ENCODE measurements at places on chromosomes 1 and 21.

- no peak for DNase-seq
Observed at GRCh38 chr1:150999926-151000325, 6.8 kb downstream of the MINDY1 start.

GRCh38 chr21:34530261-34530660 lies 18.3 kb upstream of the KCNE1 start:
- no peak for DNase-seq

- DNase-seq, result no peak
Observed at GRCh38 chr1:55955016-55955621, 624.2 kb downstream of the PLPP3 start.

GRCh38 chr1:61058483-61059245 lies 23.7 kb upstream of the NFIA start:
- DNase-seq, result no peak

GRCh38 chr1:30984165-30984889 lies 75.8 kb upstream of the SDC3 start:
- no peak for DNase-seq

DNA sequence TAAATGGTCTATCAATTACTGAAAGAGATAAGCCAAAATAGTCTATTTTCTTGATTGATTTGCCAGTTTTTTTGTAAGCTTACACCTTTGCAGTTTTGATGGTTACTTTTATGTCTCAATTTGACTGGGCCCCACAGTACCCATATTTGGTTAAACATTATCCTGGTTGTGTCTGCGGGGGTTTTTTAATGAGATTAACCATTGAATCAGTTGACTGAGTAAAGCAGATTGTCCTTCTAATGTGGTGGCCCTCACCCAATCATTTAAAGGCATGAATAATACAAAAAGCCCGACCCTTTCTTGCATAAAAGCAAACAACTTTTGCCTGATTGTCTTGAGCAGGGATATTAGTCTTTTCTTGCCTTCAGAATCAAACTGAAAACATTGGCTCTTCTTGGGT lies 650.0 kb upstream of the RGS18 start:
- no peak for DNase-seq

- no peak for DNase-seq
Observed at GRCh38 chr1:172356620-172357019, 63.9 kb upstream of the C1orf105 start.

GRCh38 chr1:24418898-24419628 lies 3.5 kb downstream of the NIPAL3 start:
- no peak for DNase-seq

- no peak for DNase-seq
Observed at GRCh38 chr1:199956005-199956404, 71.5 kb upstream of the NR5A2 start.

DNA sequence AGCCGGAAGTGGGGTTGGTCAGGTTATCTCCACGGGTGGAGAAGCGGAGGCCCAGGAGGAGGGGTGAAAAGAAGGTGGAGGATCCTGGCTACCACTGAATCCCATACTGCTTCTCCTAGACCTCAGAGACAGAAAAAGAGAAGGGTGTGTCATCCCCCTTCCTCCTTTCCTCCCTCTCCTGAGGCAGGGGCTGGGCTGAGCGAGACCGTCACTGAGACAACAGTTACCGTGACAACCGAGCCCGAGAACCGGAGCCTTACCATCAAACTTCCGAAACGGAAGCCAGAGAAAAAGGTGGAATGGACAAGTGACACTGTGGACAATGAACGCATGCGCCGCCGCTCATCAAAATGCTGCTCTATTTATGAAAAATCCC lies 42.1 kb upstream of the NBPF3 start:
- DNase-seq, result no peak

- no peak for DNase-seq
Observed at GRCh38 chr1:212589446-212589845, 19.1 kb upstream of the ATF3 start.

GRCh38 chr1:80050523-80050922 lies 1044.0 kb upstream of the ADGRL4 start:
- DNase-seq, result no peak

DNA sequence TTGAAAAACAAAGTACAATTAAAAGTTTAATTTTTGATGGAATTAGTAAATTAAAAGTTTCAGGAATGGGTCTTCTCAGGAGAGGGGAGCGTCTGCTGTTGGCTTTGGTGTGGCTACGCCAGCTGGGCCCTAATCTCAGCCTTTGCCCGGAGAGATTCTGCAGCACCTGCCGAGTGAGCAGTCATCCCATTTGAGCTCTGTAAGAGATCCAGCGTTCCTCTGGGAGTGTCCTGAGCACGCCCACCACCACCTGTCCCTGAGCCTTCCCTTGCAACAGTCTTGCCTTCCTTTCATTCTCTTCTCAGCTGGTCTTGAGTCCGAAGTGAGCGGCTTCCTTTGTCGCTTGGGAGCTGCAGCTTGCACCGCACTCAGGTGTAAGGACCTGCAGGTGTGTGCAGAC lies 263.1 kb downstream of the CAMTA1 start:
- DNase-seq, result no peak

GRCh38 chr1:219931033-219931432 lies 2.7 kb upstream of the SLC30A10 start:
- DNase-seq, result no peak

GRCh38 chr1:9062846-9063245 lies 6.6 kb downstream of the SLC2A5 start:
- DNase-seq, result no peak

DNA sequence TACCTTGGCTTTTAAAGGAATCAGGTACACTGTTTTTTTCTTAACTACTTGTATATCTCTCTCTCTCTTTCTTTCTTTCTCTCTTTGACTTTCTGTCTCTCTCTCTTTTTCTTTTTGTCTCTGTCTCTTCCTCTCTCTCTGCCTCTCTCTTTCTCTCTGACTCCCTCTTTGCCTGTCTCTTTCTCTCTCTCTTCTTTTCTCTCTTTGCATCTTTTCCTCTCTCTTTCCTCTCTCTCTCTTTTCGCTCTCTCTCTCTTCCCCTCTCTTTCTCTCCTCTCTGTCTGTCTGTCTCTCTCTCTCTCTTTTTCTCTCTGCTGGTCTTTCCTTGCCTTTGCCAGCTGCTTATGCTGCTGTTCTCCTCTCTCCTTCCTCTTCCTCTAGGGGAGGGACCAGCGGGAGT lies 143.2 kb downstream of the TRIM33 start:
- no peak for DNase-seq

DNA sequence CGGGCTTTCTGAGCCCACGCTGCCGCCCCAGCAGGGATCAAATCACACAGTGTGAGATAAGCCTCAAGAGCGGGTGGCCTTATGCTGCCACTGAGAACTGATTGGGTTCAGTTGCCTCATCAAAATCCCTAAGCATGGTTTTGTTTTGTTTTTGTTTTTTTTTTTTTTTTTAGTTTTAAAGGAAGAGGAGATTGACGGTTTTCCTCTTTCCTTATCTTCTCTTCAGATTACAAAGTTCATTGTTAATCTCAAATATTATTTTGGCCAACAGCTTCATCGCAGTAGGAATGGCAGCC lies 651 bp downstream of the COA6 start:
- no peak for DNase-seq

DNA sequence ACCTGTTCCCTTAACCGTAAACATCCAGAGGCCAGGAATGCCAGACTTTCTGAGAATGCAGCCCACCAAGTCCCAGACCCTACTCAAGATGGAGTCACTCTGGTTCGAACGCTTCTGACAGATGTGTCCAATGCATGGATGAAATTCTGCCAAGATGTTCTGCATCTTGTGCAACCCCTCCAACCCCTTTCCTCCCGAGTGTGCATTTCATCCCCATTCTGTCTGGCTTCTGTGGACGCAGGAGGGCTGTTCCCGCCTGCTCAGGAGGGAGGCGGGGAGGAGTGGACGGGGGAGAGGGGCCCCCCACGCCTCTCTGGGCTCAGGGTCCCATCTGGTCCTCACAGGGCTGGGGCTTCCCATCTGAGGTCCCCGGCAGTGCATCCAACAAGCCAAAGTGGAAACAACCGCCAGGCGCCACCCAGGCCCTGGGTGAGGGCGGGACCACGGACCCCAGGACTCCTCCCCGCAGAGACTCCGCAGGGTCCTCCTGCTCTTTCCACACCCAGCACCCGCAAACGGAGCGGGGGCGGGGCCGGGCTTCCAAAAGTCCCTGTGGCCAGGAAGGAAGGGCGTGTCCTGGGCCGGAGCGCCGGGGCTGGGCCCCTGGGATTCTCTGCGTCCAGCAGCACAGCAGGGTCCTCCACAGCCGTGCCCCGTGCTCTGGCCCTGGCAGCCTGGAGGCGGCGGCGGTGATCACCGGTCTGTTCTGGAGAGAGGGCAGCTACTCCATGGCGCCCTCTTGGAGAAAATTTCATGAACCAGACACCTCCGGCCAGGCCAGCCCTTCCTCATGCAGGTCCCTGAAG lies 27.8 kb upstream of the SUMO3 start:
- no peak for DNase-seq

DNA sequence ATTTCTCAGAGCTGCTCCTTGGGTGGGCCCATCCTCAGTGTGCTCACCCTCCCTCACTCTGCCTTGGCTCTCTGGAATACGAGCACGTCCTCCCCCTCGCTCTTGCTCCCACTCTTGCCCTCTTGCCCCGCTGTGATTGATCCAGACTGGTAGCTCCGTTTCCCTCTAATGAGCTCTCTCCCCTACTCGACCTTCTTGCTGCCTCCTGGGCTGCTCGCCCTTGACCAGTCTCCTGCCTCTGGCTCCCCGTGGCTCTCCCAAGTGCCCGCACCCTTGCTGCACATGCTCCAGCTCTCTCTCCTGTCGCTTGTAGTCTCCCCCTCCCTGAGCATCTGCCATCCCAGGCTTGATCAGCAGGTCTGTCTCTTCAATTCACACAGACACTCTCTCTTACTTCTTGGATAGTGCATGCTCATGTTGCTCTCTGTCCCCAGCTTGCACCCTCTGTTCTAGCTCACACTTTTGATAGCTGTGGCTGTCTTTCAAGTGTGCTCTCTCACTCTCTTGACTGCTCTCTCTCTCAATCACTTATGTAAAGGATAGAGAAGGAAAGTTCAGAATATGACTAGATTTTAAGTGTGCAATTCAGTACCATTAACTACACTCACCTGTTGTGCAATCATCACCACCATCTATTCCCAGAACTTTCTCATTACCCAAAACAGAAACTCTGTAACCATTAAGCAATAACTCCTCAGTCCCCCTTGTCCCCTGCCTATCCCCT lies 51.1 kb downstream of the PHC2 start:
- DNase-seq, result no peak

DNA sequence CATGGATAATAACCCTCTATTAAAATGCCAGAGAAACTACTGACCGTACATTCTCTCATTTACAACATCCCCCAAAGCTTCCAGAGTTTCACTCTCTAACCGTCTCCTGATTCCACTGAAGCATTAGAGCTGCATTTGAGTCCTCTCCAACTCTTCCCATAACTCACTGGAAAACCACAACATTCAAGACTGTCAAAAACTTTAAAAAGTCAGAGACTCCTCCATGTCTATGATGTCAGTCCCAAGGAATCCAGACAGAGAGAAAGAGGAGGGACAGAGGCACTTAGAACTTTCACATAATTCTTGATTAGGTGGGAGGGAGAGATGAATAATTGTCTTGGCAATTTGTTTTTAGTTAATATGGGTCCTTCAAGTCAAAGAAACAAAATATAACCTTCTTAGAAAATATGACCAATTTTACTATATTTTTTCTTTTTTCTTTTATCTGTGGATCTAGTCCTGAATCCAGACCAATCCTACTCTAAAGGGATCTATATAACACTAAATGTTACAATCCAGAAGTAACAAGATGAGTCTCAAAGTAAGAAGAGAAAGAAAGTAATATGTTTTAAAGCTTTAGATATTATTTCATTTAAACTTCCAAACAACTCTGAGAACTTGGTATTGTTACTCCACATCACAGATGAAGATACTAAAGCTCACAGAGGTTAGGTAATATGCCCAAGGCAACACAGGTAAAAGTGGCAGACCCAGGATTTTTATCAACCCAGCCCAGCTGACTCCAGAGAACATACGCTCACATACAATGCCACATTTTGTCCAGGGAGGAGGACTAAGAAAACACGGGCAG lies 23.8 kb downstream of the OTUD7B start:
- DNase-seq, result no peak

DNA sequence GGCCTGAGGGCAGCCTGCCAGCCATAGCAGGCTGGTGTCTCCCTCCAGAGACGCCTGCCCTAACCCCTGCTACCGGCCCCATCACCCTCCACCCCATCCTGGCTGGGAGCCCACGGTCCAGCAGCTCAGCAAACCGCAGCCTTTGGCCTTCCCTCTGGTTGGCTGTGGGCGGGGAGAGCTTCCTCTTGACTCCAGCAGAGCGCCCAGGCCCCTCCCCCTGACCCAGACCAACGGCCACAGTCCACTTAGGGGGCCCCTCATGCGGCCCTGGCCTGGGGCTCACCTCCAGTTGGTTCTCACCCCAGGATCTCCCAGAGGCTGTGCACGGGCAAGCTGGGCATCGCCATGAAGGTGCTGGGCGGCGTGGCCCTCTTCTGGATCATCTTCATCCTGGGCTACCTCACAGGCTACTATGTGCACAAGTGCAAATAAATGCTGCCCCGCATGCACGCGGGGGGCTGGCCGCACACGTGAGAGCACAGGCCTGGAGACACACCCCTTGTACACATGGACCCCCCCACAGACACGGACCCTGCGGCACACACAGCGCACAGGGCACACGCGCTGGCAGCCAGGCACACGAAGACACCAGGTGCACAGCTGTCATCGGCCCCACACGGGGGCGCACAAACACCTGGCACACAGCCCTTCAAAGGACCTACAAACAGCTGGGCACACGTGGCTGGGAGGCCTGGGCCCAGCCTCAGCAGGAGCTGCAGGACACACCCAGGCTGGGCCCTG lies 3.1 kb downstream of the SMIM1 start:
- DNase-seq, result peak; percentile 27

DNA sequence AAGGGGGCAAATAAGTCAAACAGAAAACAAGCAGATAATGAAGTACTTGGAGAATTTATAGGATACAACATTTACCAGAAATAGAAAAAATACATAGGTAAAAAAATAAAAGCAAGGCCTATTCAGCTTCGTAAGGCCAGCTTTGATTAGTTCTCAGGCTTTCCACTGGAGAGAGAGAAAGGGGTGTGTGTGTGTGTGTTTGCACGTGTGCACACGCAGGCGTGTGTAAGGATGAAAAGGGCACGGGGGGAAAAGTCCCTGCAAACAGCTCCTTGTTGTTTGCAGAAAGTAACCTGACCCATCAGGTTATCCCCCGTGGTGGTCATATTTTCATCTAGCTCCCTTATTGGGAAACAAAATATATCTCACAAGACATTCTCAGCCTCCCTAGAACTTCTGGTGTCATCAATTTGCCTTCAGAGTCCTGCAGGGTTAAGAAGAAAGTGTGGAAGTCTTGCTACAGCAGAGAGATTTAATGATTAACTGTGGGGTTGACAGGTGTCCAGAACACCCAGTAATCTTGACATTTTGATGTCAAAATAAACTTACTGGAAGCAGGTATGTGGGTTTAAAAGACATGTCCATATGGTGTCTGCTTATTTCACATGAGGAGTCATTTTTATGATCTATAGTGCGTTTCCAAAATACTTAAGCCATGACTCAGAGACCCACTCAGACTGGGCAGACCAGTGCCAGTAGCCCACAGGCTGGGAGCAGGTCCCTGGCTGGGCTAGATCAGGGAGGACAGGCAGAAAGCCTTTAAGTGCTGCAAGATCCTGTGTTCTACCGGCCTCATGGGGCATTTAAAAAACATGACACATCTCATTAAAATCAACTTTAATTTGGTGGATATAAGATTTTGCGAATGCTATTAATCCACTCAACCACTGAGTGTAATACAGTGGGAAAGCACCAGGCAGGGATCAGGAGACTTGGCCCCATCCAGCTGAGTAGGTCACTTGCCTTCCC lies 487.6 kb upstream of the CAMK1G start:
- DNase-seq, result no peak

GRCh38 chr1:161503394-161503748 lies 1.9 kb upstream of the FCGR2A start:
- no peak for DNase-seq

- DNase-seq, result no peak
Observed at GRCh38 chr1:64933296-64934070, 32.9 kb downstream of the JAK1 start.

Data from Panc1 (cell line).